ENCODE measurements at places on chromosomes 3 and 15.

- DNase-seq = no peak
Observed at GRCh38 chr3:154011036-154011435, 110.2 kb upstream of the ARHGEF26 start.

- no peak for DNase-seq
Observed at GRCh38 chr3:15831927-15832326, 34.1 kb upstream of the ANKRD28 start.

DNA sequence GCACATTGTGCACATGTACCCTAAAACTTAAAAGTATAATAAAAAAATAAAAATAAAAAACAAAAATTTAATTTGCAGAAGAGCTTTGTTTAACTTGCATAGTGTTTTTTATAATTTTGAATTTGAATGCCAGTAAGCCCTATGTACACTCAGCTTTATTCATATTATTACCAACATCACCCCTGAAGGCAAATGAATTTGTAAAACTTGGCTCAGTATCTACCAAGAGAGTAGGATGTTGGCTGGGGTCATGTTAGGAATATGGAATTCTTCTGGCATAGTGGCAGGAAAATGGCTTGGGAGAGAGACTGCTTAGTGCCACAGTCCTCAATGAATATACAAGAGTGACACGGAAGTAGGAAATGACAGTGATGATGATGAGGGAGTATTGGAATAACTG lies 30.7 kb downstream of the TRPC1 start:
- DNase-seq = no peak

- no peak for DNase-seq
Observed at GRCh38 chr3:161599697-161600096, 103.1 kb downstream of the OTOL1 start.

DNA sequence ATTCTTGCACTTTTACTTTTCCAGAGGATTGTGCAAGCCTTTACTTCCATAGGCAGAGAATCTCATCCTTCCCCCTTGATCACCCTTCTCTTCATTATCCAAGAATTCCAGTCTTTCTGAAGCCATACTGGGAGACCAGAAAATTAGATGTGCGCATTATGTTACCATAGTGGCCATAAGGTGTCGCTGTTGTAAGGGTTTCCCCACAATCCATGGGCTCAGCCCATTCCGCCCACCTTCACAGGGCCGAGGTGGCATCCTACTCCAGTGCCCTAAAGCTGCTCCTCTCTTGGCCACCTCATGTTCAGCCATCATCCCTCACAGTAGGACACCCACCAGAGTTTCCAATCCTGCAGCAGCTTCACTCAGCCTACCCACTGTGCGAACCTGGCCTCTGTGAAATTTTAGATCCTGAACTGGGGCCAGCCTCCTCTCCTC lies 35.0 kb downstream of the CTSH start:
- no peak for DNase-seq

DNA sequence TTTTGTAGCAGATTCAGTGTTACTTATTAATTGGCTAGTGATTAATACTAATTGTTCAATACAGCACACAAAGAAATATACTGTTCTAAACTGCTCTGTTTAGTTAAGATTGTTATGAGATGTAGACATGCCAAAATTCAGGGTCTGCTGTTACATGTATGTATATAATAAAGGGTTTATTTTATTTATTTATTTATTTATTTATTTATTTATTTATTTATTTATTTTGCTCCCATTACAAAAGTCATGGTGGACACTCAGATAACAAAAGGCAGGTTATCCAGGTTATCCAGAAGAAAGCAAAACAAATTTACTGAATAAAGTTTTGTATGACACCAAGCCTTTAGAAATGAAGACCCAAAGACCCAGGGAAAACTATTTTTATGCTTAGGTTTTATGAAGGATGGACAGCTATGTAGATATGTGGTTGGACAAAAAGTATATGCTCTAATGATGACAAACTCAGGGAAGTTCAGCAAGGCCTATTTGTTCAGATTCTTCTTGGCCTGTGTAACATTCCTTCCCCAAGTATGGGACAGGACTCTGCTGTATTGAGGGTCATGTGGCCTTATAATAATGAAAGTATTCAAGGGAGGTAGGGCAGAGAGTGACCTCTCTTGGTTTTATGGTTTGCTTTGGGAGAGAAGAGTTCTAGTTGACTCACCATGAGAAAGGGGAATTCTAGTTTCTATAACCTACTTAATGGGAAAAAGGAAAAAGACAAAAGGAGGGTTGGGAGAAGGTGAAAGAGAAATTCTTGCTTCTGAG lies 1056.8 kb downstream of the ROBO2 start:
- DNase-seq = no peak

DNA sequence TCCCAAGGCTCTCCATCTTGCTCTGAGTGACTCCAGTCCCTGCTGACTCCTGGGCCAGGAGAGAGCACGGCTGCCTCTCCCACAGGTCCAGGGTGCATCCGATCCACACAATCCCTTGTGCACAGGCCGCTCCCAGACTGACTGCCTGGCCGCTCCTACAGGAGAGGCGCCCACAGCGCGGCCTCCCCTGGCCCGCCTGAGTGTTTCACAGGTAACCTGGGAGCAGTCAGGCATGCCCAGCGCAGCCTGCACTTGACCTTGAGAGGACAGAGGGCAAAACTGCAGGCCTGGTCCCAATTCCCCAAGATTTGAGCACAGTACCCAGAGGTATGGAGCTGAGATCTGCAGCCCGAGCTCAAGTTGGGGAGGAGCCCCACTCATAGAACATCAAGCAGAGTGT lies 490.2 kb downstream of the CNTN6 start:
- DNase-seq = no peak

GRCh38 chr15:71281256-71281655 lies 166.0 kb downstream of the THSD4 start:
- no peak for DNase-seq

DNA sequence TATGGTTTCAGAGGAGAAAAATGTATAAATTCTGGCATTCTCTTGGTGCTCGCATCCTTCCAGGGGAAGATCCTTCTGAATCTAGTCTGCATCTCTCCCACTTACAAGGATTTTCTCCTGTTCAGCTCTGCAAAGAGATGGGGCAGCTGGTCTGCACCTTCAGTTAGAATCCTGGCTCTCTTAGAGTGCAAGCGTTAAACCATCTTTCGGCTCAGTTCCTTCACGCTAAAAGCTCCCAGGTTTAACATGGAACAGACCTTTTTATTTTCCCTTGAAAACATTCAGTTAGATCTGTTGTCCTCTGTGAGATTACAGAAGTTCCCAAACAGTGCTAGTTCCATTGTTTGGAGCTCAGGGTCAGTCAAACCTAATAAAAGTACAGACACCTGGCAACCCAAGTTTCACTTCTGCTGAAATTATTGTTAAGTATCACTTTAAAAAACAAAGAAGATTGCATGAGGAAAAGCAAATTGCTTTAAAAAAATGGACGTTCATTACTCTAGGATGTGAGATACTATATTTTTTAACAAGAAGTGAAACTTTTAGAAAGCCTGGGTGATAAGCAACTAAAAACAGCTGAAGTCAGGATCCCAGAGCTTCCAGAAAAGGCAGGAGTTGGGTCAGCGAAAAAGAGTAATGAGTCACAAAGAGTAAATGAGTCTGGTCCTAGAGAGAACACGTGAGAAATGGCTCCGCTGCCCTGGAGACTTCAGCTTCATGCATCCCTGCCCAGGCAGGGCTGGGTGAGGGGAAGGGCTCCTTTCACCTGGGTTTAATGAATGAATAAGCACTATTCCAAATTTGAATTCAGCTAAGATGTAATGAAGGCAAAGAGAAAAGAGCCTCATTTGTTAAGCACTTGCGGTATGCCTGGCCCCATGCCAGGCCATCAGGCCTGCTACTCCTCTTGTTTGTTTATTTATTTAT lies 63.3 kb downstream of the ABTB1 start:
- no peak for DNase-seq

DNA sequence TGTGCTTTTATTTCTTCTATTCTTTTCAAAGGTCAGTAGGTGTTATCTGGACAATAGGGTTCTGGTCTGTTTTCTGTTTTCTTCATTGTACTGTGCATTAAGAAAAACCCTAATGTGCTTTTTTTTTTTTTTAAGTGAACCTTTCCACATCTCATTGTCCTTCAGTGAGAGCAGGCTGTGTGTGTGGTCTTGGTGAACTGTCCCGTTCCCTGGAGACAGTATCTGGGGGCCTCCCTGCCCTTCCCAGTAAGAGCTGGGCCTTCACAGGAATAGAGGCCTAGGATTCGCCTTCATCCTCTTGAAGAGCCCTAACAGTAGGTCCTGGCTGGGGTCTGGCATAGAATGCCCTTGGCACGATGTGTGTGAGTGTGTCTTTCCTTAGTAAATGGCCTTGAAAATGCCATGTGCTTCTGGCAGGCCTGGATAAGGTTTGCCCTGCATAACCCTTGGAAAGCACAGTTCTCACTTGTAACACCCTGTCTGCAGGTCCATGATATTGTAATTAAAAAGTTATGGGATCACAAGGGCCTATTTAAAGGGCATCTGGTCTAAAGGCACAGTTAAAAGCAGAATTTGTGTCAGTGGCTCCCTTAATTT lies 81.2 kb downstream of the IGF1R start:
- DNase-seq = no peak

- no peak for DNase-seq
Observed at GRCh38 chr3:156395961-156396710, 158.8 kb downstream of the SSR3 start.
